ENCODE measurements at places on chromosomes 5 and 9. TPM values are rescaled to one million over a fixed set of nuclear protein-coding genes. Genes with fewer than 3 reads are reported as not detected.

DNA sequence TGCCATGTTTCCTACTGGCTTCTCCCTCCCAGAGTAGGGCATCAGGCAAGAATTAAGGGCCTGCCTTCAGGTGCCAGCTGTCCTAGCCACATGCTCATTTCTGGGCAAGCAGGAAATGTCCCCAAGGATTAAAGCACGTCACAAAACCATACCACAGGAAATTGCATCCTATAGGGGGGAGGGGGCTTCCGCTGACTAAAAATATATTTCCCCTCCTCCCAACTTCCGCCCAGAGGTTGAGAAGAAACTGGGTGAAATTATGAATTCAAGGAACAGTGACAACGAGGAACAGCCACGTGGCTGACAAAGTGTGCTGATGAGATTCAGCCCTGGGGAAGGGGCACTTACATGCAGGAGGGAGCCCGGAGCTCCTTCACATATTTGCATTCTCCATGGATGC, 4.1 kb downstream of the HBEGF start:
- no peak for DNase-seq

DNA sequence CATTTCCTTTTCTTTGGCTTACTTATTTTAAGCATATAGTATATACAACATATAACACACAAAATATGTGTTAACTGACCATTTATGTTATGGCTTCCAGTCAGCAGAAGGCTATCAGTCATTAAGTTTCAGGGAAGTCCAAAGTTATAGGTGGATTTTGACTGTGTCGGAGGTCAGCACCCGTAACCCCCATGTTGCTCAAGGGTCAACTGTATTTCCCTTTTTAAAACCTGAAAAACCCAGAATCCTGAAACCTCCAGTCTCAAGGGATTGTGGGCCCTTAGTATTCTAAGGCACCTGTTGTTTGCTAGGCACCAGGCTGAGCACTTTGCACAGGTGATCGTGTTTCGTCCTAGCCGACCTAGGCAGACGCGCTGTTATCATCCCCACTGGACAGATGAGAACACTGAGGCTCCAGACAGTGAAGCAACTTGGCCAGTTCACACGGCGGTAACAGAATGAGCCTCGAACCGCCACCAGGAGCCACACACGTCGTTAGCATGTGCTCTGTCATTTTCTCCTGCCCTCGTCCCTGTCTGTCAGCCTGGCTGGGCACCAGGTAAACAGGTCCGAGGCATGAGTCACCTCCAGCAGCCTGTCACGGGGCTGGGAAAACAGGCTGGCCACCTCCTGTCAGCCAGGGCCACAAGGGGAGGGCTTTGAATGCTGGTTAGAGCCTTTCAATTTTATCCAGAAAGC, 39.9 kb downstream of the DUSP1 start:
- no peak for DNase-seq

- no peak for DNase-seq
Observed at GRCh38 chr9:92762196-92762595, 2.4 kb downstream of the BICD2 start.

The GABRA1 gene
- 1.7 TPM for total RNA-seq

The CA9 gene
- total RNA-seq, result 0.14 TPM
